ENCODE measurements at places on chromosomes 1 and 21. TPM values are rescaled to one million over a fixed set of nuclear protein-coding genes. Genes with fewer than 3 reads are reported as not detected.

DNA sequence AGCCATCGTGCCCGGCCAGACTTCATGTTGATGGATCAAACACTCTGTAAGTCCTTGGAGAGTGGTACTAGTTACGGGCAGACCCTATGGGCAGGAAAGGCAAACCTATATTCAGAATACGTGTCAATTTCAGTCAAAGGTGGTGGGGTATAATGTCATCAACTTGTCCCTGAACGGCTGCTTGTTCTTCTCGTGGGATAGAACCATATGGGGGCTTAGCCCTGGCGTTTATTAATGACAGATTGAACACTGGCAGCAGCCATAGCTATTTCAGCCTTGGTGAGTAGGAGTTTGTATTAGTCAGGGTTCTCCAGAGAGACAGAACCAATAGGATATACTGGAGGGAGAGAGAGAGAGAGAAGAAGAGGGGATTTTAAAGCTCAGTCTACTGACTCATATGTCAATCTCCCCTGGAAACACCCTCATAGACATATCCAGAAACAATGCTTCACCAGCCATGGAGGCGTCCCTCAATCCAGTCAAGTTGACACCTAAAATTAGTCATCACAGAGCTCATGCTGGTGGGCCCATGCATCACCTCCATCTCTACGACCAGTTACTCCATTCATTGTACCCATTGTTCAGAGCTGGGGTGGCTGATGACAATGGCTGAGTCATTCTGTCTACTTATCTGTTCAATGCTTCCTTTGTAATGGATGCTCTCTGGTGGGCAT lies 16.1 kb upstream of the AQP10 start:
- no peak for DNase-seq

DNA sequence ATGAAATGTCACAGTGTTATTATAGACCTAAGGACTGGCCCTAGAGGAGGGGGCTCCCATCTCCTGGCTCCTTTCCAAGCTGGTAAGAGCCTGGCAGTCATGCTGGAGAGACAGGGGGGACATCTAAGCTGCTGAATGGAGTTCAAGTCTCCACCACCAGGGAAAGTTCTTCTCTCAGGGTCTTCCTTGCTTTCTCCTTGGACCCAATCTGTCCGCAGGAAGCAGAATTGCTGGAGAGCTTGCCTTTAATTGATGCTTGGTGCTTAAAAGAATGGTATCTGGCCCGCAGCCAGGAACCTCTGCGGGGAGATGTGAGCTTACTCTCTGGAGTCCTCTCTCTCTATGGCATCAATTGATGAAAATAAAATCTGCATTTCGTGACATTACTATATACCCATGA lies 25.1 kb downstream of the IRF2BP2 start:
- no peak for DNase-seq

- no peak for DNase-seq
Observed at GRCh38 chr1:86345042-86345441, 51.1 kb downstream of the ODF2L start.

- DNase-seq: no peak
Observed at GRCh38 chr1:184299406-184299790, 87.4 kb upstream of the C1orf21 start.

- DNase-seq: no peak
Observed at GRCh38 chr1:18396247-18396980, 84.3 kb upstream of the KLHDC7A start.

GRCh38 chr1:25033828-25034705 lies 104.0 kb upstream of the RUNX3 start:
- no peak for DNase-seq

DNA sequence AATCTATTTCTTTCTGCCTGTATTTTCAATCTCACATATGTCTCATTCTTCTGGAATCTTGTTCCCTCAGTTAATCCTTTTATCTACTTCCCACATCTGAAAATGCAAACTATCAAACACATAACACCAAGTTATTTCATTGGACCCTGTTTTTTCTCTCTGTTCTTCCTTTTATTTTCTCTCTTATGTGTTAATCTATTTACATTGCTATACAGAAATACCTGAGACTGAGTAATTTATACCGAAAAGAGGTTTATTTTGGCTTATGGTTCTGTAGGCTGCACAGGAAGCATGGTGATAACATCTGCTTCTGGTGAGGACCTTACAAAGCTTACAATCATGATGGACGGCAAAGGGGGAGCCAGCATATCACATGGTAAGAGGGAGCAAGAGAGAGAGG lies 247.6 kb downstream of the TGFB2 start:
- no peak for DNase-seq

DNA sequence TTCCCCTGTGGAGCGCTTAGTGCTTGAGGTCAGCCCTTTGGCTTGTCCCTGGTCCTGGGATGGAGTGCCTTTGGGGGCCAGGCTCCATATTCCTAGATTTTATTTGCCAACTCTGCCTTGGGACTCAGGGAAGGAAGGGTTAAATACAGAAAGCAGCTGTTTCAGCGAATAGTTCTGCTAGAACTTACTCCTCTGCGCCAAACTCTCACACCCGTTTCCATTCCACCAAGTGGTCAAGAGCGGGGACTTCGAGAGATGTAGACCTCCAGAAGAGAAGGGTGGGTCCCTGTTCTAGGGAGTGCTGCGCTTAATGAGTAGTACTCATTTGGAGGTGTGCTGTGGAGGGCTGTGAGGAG lies 704 bp upstream of the TOMM40L start:
- DNase-seq: no peak

DNA sequence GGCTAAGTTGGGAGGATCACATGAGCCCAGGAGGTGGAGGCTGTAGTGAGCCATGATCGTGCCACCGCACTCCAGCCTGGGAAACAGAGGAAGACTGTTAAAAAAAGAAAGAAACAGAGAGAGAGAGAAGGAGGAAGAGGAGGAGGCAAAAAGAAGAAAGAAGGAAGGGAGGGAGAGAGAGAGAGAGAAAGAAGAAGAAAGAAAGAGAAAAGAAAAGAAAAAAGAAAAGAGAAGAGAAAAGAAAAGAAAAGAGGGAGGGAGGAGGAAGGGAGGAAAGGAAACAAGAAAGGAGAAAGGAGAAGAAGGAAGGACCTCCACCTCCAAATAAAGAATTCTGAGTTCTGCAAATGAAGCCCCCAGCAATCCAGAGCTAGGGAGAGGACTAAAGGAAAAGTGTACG lies 82.0 kb downstream of the STUM start:
- DNase-seq: no peak

Gene CELA3B
- total RNA-seq: not detected

Gene RHD
- not detected for total RNA-seq

Gene LMX1A
- not detected for total RNA-seq

All from OCI-LY7 (cell line).